Activated T-cell treated with anti-CD3 and anti-CD28 coated beads for 1 hour (primary cell): ENCODE measurements at places on chromosomes 2 and 18.

DNA sequence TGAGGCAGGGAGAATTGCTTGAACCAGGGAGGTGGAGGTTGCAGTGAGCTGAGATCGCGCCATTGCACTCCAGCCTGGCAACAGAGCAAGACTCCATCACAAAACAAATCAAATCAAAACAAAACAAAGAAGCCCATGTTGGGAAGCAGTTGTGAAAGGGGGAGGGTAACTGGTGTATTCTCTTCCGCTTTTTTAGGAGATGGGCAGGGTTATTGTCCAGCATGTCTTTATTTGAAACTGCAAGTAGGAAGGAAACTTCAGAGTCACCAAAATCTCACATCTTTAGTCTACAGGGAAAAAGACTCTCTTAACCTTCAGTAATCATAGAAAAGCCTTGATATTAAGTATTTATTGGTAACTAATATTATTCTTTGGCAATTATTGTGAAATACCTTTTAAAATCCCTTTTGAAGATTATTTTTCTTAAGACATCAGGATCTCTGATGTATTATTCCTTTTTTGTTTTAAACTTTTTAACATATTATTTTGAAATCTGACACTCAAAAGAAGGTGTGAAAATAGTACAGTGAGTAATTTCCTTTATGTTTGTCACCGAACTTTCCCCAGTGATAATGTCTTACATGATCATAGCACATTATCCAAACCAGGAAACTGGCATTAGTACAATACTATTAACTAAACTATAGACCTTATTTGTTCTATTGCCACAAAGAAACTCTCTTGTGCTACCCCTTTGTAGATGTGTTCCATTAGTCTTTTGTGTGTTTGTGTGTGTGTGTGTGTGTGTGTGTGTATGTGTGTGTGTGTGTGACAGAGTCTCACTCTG, 84.3 kb upstream of the LTBP1 start:
- no peak for DNase-seq

DNA sequence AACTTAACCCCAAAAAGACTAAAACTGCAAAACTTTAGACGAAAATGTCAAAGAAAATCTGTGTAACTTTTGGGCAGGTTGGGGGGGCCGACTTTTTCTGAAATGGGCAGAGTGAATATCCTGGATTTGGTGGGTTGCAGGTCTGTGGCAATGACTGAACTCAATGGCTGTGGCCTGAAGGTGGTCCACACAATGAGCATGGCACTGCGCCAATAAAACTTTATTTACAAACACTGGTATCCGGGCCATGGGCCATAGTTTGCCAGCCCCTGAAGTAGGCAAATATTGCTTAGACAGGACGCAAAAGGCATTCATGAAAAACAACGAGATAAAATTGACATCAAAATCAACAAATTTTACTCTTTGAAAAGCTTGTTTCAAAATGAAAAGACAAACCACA, 66.2 kb downstream of the RTP5 start:
- DNase-seq, result no peak

DNA sequence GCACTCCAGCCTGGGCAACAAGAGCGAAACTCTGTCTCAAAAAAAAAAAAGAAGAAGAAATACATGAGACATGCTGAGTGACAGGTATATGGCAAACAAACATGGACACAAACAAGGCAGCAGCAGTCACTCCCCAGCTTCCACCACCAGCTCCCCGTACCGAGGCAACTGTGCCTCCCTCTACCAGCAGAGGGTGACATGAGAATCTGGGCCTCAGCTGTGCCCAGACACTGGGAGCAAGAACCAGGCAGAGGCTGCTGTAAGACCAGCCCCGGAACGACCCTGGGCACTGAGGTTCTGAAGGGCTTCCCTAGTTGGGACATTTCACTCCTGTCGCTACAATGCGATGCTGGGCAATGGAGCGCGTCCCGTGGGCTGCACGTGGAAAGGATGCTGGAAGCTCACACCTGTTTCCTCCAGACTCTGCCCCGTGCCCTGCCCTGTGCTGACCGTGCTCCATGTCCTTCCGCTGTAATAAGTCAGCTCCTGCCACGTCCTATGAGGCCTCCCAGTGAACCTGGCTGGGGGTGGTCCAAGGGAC, 37.1 kb downstream of the BOK start:
- DNase-seq, result no peak

DNA sequence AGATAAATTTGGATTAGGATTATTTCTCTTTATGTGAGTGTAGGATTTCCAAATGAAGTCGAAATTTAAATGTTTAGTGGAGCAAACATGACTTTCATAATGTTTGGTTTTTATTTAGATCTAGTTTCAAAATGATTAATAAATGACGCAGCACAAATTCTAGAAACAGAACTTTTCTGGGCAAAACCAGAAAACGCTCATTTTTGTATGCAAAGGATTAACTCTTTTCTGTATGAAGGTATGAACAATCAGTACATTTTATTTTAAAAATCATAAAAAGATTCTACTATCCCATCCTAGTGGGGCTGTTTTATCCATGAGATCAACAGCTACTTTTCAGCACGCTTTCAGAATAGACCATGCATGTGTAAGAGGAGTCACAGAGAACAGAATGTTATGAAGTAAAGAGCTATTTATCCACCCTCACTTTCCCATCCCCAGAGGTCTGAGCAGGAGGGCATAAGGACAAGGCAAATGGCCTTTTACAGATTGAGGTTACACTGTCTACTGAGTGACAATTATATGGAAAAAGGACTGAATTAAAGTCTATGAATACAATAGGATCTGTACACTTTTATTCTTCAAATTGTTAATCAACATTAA, 270.8 kb downstream of the ZEB2 start:
- DNase-seq, result no peak

- no peak for DNase-seq
These were observed 11.9 kb upstream of the MSGN1 start for GRCh38 chr2:17804358-17804757.

DNA sequence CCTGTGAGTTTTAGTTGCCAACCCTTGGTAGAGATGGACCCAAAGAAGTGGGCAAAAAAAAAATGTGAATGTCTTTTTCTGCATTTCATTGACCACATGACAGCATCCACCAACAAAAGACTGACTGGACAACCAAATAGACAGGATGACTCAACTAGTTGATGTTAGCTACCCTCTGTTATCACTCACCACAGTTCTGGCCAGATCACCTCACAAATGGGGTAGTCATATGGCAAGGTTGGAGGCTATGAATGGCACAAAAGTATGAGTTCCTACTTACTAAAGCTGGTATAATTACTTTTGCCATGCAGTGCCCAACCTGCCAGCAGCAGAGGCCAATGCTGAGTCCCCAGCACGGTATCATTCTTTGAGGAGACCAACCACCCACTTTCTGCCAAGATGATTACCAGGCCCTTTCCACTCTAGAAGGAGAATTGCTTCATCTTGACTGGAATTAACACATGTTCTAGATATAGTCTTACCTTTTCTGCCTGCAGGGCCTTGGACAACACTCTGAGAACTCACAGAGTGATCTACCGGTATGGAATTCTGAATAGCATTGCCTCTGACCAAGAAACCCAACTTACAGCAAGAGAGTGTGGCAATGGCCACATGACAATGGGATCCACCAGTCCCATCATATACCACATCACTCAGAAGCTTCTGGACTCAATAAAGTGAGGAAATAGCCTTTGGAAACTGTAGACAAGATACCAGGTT, 20.1 kb upstream of the TCF7L1 start:
- no peak for DNase-seq

GRCh38 chr18:69161383-69162028, 239.2 kb upstream of the DOK6 start:
- no peak for DNase-seq

DNA sequence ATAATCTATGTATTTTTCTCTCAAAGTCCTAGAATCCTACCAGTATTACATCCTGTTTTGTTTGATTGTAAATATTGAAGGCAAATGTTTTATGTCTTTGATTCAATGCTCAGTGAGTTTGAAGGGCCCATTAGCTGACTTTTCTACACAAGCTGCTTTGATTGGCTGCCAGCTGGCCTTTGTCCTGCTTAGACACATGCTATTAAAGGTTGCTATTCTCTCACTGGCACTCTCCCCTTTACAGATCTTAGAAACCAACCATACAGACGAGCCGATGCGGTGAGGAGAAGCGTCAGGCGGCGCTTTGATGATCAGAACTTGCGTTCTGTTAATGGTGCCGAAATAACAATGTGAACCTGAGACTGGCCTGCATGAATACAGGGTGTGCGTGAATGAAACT, 69.7 kb downstream of the PRPF40A start:
- no peak for DNase-seq
